Left renal cortex interstitium (tissue), 4 donors: ENCODE measurements at places on chromosomes 11 and 22.
A peak's percentile ranks its signal among the peaks of the same experiment; 100 is the strongest.

GRCh38 chr11:121614636-121615240 lies 162.0 kb upstream of the SORL1-AS1 start:
- no peak for DNase-seq

- no peak for DNase-seq
Observed at GRCh38 chr22:28931844-28932567, 48.6 kb downstream of the ZNRF3 start.

- no peak for DNase-seq
Observed at GRCh38 chr11:104663190-104664140, 234.8 kb downstream of the CASP12 start.

DNA sequence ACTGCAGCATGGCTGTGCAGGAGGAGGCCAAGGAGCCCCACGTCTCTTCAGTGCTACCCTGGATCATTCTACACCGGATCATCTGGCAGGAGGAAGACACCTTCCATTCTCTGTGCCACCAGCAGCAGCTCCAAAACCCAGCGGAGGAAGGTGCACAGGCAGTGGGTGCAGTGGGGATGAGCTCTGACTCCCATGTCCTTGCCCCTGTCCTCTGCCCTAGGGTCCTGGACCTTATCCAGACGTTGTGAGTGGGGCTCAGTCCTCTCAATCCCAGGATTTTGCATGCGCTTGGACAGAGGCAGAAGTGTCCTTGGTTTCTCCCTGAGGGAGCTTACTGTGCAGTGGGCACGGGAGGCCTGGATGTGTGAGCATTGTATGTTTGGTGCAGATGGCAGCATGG lies 61.3 kb downstream of the CABIN1 start:
- no peak for DNase-seq

DNA sequence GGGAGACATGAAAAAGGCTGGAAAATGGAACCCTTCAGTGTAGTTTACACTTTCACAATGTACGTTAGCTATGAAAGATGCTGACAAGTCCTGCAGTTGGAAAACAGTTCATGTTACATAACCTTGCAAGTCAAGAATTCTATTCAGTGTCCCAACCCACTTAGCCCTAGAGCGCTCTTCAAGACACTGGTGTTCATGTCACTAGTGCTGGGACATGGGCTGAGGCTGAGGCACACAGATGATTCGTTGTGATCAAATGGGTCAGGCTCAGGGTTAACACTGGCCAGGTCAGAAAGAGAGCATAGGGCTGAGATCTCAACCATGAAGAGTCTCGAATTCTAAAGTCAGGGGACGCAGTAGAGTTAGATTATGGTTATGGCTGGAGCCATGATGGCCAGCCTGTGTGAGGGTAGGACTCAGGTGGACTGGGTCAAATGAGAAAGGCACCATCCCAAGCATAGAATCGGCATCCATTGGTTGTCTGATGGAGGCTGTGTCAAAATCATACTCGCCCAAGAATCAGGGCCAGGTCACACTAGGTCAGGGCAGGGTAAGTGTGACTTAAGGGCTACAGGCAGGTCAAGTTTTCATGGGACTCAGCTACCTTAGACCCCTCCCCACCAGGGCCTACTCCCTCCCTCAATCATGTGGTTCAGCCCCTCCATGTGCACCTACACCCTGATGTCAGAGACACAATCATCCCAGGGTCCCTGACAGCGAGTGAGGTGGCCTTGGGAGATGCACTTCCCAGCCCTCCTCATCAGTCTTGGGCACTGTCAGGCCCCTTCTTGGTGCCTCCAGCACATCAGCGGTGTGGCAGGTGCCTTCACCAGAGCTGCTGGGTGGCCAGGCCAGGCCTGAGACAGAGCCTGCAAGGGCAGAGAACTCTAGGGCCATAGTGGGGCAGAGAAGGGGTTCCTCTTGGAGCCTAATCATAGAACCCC lies 20.2 kb downstream of the IGLL5 start:
- no peak for DNase-seq

- DNase-seq, result no peak
Observed at GRCh38 chr11:1883346-1884302, 8.1 kb downstream of the PRR33 start.

- DNase-seq, result no peak
Observed at GRCh38 chr11:120363436-120363835, 27.2 kb downstream of the ARHGEF12 start.

DNA sequence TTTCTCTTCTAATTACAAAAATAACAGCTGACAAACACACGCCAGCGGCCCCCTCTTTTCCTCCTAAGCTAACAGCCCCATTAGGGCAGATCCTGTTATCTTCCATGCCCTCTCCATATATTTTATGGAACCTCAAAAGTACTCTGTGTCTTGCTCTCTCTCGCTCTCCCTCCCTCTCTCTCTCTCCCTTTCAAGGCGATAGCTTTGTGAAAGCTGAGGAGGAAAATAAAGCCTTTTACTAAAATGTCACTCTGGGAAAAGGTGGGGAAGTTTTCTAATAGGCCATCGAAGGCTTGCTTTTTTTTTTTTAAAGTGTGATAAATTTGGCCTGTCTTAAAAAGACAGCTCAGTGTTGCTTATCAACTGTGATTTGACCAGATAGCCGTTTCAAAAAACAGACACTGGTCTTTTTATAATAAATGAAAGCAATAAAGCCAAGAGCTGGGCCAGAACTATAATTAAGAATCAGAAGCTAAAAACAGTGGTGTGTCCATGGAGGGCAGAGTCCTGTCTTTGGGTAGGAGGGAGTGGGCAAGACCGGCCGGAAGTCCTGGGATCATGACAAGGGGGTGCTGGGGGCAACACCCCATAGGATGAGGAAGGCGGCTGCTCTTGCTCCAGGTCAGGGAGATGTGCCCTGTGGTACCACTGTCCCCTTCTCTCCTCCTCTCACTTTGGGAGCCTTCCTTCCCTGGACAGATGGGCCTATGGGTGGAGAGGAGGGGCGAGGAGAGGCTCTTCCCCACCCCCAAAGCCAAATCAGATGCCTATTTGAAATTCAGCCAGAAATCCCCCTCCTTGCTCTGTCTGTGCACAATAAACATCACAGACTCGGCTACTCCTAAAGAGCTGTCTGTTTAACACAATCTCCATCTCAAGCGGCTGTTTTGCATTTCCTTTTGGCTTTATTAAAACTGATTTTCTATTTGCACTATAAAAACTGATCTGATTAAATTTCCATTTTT lies 267.2 kb downstream of the BUD13 start:
- no peak for DNase-seq

GRCh38 chr11:88327462-88328143 lies 9.9 kb downstream of the CTSC start:
- no peak for DNase-seq

- DNase-seq, result no peak
Observed at GRCh38 chr22:29806196-29806595, 31.9 kb downstream of the ASCC2 start.

DNA sequence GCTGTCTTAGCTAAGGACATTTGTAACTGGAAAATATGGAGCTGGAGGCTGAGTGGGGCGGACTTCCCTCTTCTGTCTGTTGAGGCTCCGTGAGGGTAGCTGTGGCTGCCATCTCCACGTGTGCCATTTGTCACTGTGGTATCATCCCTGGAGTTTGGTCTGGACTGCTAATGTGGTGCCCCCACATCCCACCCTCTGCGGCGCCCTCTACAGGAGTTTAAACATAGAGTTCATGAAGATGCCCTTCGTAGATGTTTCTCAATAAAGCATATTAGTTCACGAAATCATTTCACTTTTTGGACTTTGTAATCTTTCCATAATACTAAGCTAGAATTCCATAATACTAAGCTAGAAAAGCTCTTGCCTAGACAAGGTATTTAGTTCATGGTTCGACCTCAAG lies 52.4 kb downstream of the TECTA start:
- no peak for DNase-seq

DNA sequence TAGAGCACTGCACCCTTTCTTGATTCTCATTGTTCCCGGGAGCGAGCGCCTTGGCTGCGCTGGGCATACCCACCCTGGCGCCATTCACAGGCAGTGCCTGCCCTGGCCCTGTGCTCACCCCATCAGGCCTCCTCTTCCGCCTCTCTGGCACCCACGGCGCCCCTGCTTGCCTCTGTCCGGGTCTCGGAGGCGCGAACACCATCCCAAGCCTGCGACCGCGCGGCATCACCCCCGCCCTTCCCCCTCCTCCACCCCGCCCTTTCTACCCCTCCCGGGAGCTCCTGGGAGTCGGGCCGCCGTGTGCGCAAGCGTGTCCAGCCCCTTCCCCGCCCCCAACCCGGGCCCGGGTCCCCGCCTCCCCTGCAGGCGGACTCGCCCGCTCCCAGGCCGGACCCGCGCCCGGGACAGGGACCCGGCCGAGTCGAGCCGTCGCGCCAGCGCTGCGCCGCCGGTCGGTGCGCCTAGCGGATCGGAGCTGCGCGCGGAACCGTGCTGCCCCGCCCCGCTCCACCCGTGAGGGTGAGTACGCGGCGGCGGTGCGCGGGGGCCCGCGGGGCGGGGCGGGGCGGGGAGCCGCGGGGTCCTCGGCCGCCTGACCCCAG lies at the start of gene ST3GAL4:
ST3GAL4 (plus strand) TSS at position 363 of the 602 bp plus-strand sequence. CDS start 50,470 bp downstream, outside the sequence.
- DNase-seq, result no peak

DNA sequence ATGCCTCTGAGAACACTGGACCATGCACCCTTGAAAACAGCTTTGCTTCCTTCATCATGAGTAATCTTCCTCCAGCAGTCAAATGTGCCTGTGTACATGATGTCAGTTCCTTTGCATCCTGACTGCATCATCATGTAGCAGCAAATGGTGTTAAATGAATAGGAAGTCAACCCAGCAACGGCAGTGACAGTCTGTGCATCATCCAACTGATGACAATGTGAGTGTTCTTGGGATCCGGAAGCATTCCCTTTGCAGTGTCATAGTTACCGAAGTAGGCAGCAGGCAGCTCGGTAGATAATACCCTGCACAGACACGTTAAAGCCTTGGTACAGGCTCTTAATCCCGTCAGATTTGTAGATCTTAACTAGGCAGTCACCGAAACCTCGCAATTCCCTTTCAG lies 2.5 kb downstream of the WBP2NL start:
- no peak for DNase-seq

DNA sequence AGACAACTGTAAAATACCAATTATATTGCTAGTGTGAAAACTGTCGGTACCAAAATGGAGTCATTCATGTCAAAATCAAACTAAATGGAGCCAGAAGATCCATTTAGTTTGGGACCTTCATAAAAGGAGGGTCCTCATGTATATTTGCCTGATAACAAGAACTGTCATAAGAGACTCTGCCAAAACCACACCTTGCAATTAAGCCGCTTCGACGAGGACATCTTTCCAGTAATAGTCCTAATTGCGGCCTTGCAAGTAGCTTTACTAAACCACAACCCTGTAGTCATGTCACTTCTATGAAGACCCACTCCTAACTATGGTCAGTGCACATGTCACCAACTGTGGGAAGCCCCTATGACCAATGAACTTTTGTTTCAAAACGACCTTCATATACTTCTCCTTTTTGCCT lies 9.4 kb downstream of the UBQLN3 start:
- DNase-seq, result no peak

GRCh38 chr11:120130991-120131760 lies 6.7 kb downstream of the TRIM29 start:
- no peak for DNase-seq

GRCh38 chr11:41222236-41222635 lies 237.2 kb downstream of the LRRC4C start:
- DNase-seq, result no peak

DNA sequence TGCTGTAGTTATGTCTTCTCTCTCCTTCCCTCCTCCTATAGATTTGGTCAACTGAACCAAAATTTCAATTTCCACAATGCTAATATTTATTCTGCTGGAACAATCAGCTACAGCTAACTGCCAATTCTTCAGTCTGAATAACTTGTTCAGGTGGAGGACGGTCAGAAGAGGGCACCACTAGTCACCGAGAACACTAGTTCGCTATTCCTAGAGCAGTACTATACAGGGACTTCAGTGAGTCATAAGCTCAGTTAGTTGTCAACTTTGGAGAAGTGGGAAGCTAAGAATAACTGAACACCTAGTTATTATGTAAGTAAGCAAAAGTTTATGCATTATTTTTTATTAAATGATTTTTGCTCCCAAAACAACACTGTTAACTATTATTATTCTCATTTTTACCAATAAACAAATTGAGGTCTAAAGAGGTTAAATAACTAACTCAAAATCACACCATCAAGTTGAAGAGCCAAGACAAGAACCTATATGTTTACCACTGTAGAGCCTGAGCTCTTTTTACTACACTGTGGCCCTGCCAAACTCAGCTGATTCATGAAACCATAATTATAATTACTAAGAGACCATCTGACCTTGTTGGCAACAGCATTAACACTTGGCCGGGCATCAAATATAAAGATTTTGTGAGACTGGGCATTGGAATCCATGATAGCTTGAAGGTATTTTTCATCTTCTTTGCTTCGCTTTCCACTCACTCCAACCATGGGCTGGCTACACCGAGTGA lies 59.0 kb downstream of the CEP57 start:
- peak; percentile 11 for DNase-seq

DNA sequence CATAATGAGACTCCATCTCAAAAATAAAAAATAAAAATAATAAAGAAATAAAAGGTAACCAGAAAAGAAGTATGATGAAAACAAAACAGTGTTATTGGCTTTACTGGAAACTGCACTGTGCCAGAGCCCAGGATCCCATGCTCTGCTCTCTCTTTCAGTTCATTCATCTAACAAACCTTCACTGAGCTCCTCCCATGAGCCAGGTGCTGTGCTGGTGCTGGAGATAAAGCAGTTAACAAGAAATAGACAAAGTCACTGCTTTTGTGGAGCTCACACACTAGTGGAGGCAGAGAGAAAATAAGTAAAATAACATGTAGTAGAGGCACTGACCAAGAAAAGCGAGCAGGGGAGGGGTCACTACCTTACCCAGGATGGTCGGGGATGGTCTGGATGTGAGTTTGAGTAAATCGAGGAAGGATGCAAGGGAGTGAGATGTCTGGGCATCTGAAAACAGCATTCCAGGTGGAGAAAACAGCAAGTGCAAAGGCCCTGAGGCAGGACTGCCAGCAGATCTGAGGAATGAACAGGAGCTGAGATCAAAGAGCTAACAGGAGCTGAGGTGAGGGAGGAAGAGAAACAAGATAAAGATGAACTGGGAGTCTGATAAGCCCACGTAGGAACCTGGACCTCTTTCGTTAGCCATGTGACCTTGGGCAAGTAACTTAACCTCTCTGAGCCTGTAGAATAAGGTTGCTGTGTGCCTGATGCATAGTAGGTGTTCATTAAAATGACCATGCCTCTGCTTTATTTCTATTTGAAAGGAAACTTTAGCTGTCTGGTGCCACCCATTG lies 31.3 kb upstream of the CD82 start:
- no peak for DNase-seq
